ENCODE measurements at places on chromosomes 7 and 10.
A peak's percentile ranks its signal among the peaks of the same experiment; 100 is the strongest.

DNA sequence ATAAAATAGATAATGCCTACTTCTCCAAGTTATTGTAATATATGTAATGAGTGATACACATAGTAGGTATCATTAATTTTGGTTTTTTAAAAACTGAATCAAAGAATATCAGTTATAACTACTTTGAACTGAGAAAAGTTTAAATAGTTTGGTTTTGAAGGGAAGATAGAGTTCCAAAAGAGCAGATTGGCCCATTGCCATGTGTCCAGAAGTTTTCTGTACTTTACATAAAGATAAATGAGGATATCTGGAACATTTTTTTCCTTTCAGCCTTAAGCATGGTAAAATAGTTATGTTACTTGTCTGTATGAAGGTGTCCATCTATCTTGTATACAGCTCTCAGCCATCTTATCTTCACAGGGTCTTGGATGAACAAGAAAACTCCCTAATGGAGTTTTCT lies 97.9 kb upstream of the MXI1 start:
- no peak for DNase-seq

- no peak for DNase-seq
These were observed 1.4 kb upstream of the CYP26A1 start for GRCh38 chr10:93072225-93072712.

DNA sequence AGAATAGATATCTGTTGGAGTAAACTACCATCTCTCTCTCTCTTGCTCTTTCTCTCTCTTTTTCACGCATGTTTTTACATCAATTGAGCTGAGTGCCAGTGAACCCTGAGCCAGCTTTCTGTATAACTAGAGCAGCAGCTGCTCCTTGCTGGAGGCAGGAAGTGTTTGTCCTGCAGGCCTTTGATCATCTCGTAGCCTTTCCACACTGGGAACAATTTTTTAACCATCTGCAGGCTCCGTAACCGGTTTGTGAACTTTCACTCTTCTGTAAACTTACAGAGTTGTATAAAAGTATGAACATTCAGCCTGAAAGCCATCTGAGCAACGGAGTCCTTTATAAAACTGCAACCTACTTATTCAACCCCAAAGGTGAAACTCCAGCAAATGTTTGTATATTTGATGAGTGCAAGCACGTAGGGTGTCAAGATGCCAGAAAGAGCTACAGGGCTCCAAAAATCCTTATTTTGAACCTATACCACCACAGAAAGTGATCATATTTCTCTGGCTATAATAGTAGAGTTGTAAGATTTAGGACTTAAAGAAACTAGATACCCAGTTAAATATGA lies 162.8 kb upstream of the NFE2L3 start:
- DNase-seq: no peak

- no peak for DNase-seq
These were observed 14.5 kb upstream of the PAX4 start for GRCh38 chr7:127632276-127632910.

- peak; percentile 69 for DNase-seq
These were observed 181.3 kb downstream of the SDK1 start for GRCh38 chr7:3482147-3482921.

DNA sequence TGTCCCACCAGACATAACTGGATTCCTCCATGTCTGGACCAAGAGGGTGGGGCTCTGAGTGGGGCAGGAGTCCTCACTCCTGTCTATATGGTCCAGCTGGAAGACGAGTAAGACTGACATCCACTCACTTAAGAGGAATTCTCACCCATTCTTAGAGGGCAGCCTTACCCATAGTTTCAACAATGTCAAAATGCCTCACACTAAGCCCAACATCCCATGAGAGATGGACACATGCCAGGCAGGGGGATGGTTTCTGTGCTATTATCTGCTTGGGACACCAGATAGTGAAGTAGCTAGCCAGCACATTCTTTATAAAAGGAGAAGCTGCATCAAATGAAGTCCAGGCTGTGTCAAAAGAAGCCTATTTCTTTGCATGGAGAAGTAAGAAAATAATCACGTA lies 4.7 kb upstream of the LANCL2 start:
- DNase-seq: no peak

DNA sequence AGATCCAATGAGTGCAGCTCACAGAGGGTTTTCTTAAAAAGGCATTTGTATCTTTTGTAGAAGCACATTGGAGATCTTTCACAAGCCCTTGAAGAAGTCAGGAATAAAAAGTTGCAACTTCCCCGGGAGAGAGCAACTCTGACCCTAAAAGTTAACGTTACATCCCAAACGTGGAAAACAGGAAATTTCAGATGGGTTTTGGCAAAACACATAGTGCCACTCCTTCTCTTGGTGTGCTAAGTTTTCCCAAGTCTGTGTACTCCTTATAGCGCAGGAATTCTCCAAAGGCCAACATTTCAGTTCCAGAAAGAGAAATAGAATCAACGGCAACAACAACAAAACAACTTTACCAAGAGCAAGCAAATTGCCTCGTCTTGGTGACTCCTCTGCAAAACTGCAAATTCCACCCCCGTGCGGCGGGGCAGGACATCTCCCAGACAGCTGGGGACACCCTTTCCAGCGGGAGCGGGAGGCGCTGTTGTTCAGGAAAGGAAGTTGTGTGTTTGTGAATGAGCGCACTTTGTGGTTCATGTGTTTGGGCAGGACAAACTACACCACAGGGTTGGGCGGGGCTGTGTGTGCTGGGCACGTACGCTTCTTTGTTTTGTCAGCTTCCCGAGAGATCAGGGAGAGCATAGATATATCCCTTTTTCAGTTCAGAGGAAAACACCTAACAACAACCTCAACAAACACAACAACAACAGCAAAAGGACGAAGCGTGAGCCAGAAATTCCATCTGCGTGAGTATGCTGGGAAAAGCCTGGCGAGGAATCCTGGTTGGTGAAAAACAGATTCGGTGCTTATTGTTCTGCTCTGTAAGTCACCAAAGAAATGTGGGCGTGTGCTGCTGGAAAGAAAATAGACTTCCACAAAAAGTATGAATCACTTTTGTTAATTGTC lies 294.7 kb upstream of the PITRM1 start:
- no peak for DNase-seq

DNA sequence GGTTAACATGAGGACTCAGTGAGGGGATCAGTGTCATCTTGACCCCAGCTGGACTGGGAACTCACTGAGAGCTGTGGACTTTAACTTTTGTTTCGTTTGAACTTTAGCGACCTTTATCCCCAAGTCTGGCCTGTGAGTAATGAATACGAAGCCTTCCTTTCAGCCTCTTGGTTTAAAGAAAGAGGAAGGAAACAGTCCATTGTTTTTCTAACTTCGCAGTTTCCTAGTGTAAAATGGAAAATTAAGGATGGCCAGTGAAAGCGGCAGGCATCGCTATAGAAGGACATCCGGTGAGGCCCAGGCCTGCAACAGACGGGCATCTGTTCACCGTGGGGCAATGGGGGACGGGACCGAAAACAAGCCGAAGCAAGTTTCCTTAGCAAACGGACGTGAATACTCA lies 44.1 kb upstream of the ADO start:
- DNase-seq: peak; percentile 18

DNA sequence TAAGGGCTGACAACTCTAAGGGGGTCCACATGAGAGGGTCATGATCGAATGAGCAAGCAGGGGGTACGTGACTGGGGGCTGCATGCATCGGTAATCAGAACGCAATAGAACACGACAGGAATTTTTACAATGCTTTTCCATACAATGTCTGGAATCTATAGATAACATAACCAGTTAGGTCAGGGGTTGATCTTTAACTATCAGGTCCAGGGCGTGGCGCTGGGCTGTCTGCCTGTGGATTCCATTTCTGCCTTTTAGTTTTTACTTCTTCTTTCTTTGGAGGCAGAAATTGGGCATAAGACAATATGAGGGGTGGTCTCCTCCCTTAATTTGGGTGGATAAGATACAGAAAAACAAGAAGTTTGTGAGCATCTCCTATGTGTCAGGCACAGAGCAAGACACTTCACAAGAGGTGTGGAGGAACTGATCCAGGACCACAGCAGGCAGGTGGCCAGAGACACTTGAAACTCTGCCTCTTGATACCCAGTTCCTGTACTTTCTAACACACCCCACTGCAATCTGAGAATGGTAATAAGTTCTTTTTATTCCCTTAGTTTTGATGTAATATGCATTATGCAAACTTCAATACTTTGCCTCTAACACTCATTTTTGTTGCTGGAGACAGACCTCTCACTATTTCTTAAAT lies 18.0 kb upstream of the MRLN start:
- DNase-seq: no peak

GRCh38 chr10:30970760-30971460 lies 60.8 kb downstream of the ZNF438 start:
- no peak for DNase-seq

- DNase-seq: peak; percentile 29
These were observed 37.3 kb upstream of the PRSS1 start for GRCh38 chr7:142711746-142712616.

GRCh38 chr7:107712025-107712424 lies 31.9 kb upstream of the CBLL1 start:
- no peak for DNase-seq

DNA sequence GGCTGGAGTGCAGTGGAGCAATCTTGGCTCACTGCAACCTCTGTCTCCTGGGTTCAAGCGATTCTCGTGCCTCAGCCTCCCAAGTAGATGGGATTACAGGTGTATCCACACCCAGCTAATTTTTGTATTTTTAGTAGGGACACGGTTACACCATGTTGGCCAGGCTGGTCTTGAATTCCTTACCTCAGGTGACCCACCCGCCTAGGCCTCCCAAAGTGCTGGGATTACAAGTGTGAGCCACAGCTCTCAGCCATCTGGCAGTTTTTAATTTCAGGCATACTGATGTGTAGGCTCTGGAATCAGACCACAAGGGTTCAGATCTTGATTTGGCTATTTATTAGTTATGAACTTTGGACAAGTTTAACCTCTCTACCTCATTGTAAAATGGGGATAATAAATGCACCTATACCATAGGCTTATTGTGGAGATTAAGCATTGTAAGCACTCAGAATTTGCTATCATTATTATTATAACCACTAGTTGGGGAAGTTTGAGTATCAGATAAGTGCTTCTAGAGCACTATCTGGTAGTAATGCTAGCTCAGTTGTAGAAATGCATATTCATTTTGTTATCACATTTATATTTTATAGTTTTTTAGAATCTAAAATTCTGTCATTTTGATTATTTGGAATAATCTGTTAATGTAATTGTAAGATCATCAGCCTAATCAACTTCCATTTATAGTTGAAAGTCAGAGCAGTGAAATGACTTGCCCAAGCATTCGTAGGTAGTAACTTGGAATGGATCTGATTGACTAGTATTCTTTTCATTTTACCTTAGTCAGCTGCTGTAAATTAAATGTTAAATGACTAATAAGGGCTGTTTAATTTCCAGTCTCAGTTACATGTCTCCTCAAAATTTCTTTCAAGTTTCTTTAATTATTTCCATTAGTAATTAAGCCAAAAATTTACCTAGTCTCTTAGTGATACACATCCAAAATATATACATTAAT lies 22.5 kb downstream of the KMT2E start:
- DNase-seq: no peak

DNA sequence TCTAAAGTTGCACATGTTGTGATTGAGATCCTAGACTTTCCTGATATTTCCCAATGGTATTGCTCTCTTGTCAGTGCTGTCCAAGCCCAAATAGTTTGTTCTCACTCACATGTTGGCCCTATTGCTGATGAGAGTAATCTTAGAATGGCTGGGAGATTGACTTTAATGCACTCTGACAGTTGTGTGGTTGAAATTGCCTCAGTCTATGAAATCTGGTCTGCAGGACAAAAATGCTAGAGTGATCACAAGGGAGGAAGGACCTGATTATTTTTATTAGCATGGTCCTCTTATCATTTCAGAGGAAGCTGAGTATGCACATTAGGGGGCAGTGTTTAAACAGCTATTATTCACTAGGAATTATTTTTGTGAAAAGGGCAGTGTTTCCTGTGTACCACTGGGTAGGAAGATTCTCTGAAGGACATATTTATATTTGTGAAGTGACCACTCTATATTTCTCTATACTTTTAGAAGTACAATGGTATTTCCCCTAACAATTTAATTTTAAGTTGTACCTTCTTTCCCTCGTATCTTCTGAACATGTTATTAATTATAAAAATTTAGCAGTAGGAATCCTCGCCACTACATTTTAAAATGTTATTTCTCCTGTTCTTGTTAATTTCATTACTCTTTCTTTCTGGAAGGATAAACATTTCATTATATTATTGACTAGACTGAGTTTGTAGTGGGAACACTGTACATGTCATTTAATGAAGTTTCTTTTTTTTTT lies 64.4 kb downstream of the SUGCT start:
- peak; percentile 14 for DNase-seq

GRCh38 chr7:234051-234707 lies 41.8 kb downstream of the FAM20C start:
- no peak for DNase-seq

DNA sequence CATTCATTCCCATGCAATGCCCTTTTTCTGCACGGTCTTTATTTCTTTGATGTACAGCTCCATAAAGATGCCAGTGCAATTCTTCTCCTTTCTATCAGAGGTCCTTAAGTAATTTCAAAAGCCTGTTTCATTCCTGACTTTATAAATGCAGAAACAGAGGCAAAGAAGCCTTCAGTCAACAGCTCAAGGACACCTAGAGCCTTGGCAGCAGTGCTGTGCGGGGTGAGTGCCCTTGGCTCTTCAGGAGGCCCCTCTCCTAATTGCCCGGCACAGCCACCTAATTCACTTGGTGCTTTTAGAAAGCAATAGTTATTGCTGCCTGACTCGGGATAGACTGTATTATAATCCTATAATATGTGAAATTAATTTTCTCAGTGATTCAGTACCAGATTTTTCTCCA lies 169.6 kb upstream of the KLF6 start:
- no peak for DNase-seq

- peak; percentile 12 for DNase-seq
These were observed 69.9 kb downstream of the HYCC1 start for GRCh38 chr7:22944022-22944421.

GRCh38 chr7:19455623-19456022 lies 253.2 kb downstream of the POLR1F start:
- no peak for DNase-seq

GRCh38 chr7:45217358-45217757 lies 59.8 kb downstream of the RAMP3 start:
- DNase-seq: peak; percentile 44

GRCh38 chr10:54799506-54799905 lies 1.5 kb downstream of the PCDH15 start:
- DNase-seq: no peak

DNA sequence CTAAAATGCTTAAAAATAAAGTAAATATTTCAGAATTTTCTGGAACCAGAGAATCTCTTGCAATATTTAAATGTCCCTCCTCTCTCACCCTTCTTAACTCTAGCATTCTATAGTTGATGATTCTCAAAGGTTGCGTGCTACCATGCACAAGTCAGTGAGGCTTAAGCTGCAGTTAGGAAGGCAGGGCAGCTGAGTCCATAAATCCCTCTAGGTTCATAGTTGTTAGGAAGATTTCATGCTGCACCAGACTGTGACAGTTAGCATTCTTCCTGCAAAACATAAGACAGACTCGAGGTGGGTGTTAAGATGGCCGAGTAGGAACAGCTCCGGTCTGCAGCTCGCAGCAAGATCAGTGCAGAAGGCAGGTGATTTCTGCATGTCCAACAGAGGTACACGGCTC lies 70.6 kb downstream of the MET start:
- DNase-seq: no peak

DNA sequence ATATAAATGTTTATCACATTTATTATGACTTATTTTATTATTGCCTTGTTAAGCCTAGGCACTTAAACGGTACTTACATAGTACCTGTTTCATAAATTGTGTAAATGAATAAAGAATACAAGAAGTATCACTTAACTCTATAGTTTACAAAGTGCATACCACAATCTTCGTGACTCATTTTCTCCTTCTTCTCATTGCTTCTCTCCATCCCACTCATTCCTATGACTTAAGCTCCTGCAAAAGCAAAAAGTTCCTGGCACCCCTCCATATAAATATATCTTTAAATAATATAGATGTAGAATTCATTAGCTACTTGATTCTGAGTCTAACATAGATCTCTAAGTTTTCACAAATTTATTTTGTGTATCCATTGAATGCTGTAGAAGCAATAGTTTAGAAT lies 1382.0 kb upstream of the CELF2 start:
- DNase-seq: no peak
